SHP77 (cell line): ENCODE measurements at places on chromosomes 2 and 18.

GRCh38 chr2:96195410-96196066 lies 13.1 kb downstream of the STARD7 start:
- no peak for DNase-seq

DNA sequence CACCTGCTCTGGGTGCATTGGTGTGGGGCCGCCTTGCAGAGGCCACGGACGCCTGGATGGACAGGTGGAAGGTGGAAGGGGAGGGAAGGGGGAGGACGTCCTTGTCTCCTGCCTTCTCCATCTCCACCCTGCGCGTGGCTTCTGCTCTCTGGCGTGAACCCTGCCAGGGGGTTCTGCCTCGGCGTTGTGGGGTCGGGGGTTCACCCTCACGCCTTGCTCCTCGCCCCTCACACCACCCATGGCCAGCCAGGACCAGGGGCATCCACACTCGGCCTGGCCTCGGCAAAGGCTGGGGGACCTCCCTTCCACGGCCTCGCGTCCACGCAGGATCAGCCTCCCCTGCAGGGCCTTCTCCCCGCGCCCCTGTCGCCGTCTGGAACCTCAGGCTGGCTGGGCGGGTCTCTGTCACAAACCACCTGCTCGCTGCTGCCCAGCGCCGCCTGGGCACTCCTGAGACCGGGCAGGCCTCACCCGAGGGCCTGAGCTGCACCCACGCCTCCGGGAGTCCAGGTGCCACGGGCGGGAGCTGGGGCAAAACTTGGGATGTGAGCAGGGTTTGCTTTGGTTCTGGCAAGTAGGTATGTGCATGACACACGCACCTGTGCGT lies 655.9 kb downstream of the GALR1 start:
- DNase-seq: no peak

DNA sequence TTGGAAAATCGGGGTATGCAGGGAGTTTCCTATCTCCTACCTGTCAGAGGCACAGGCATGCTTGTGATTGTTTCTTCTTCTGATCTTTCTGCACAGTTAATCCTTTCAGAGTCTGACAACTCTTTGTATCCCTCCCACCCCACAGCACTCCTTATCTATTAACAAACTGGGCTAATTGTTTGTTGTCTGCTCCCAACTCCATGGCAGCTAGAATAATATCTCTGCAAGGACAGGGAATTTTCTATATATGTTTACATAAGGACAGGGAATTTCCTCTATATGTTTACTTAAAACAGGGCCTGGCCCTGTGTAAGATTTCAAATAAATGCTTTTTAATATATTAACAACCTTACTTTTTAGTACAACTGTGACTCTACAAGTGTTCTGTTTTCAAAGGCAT lies 36.0 kb upstream of the VRK2 start:
- DNase-seq: no peak

DNA sequence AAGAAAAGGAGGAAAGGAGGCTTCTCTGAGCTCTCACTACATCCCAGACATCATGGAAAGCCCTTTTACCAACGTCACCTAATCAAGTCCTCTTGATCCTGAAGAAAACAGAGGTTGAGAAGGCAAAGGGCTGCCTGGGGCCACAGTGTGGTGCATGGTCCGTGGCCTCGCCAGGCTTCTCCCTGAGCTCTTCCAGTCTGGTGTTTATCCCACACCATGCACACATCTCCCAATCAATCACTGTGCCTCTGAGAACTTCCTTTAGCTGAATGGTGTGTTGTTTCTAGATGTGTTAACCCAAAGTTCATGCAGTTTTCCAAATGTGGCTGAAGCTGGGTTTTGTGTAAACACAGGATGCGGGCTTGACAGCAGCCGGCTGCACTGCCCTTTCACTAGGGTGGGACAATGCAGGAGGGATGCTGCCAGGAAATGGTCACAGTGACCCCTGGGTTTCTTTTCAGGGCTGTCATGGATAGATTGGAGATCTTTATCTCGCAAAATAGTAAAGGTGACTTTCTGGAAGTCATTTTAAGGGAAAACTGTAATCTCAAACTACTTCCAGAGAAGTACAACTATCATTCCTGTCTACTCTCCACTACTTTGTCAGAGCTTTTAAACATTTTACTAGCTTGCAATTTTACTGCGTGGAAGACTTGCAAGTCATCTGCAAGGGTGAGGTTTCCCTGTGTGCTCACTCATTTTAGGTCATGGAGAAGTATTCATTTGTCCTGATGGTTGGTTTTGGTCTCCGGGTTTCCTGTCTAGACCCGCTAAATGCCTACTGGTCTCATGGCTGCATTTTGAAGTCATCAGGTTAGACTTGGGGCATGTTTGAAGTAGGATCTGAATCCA lies 54.6 kb downstream of the IL1R2 start:
- no peak for DNase-seq

DNA sequence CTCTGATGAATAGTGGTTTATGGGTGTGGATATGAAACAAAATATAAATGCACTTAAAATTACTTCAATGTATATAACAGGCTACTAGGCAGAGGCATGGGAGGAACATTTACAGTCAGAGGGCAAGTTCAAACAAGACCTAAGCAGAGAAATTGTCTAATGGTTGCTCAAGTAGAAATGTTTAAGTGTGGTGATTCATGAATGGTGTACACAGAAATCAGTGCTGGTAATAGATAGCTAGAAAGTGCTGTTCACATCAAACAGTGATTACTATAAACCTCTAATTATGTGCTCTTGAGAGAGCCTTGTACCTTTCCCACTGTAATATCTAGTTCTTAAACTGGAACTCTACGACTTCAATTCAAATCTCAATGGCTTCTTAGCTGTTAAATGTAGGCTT lies 485.1 kb downstream of the NRXN1 start:
- no peak for DNase-seq

- no peak for DNase-seq
These were observed 20.1 kb downstream of the SLC66A3 start for GRCh38 chr2:11175293-11175795.

- DNase-seq: no peak
These were observed 253.6 kb downstream of the NBAS start for GRCh38 chr2:15307526-15307925.

- no peak for DNase-seq
These were observed 16.0 kb upstream of the SERPINE2 start for GRCh38 chr2:224055101-224055500.

GRCh38 chr2:96822786-96823185 lies 6.7 kb downstream of the CNNM3 start:
- DNase-seq: no peak

- DNase-seq: no peak
These were observed 14.2 kb upstream of the NR4A2 start for GRCh38 chr2:156346731-156347130.

- DNase-seq: no peak
These were observed 92.5 kb downstream of the DGKD start for GRCh38 chr2:233446606-233447305.

DNA sequence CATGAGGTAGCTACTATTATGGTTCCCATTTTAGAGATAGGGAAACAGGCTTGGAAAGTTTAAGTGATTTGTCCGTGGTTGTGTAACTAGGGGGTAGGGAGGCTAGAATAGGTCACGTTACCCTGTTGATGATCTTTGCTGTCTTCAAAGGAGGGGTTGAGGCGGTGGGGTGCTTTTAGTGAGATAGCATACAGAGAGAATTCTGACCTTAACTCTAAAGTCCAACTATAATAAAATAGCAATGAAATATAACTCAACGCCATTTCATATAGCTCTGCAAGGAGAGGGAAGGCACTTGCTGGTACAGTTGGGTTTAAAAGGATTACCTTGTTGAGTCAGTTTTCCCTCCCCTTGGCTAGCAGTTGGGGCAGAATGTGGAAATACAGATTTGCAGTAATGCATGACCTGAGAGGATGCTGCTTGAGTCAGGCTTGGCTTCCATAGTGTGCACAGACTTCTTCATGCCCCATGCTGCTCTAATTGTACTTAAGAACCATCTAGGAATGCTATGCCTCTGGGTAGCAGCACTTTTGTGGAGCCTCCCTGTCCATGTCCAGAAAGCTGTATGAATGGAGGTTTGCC lies 143.9 kb downstream of the LTBP1 start:
- no peak for DNase-seq

GRCh38 chr18:7953095-7953958 lies 386.2 kb downstream of the PTPRM start:
- no peak for DNase-seq

- no peak for DNase-seq
These were observed 30.3 kb upstream of the TAF1B start for GRCh38 chr2:9812945-9813311.

DNA sequence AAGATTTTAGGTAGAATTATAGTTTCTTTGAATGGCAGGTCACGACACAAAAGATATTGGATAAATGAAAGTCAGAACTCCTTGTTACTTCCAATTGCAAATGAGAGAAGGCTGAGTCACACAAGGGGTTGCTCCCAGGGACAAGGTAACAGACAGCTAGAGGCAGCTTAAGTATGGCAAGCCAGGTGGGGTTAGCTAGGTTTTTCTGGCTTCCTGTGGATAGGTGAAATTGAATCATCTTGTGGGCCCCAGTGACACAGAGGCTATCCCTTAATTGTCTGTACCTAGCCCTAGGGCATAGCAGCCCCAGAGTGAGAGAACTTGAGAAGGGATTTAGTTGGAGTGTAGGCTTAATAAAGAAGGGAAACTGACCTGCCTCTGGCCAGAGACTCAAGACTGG lies 407.7 kb upstream of the SLC8A1 start:
- no peak for DNase-seq

GRCh38 chr2:241071677-241072111 lies 30.4 kb downstream of the MTERF4 start:
- no peak for DNase-seq

DNA sequence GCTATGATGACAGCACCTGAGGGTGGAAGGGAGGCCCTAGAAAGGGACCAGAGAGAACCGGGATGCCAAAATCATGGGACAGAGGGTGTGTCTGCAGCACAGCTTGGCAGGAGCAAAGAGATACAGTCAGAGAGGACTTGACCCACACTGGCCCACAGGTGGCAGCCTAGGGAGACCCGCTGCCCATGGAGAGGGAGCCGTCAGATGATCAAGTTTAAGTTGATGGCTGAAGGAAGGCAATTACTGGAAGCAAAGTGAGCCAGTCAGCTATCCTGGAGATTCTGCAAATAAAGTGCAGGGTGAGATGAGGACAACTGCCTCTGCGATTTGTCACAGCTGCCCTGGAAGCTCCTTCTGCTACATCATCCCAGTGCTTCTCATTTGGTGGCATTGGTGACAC lies 74.0 kb downstream of the CMPK2 start:
- peak; percentile 19 for DNase-seq

DNA sequence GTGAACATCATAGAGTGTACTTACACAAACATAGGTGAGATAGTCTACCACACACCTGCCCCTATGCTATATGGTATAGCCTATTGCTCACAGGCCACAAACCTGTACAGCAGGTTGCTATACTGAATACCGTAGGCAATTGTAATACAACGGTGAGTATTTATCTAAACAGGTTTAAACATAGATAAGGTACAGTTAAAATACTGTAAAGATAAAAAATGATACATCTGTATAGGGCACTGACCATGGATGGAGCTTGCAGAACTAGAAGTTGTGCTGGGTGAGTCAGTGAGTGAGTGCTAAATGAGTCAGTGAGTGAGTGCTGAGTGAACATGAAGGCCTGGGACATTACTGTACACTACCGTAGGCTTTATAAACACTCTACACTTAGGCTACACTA lies 267.0 kb upstream of the HS6ST1 start:
- DNase-seq: no peak

- DNase-seq: peak; percentile 51
These were observed 122.7 kb upstream of the NABP1 start for GRCh38 chr2:191555092-191555742.

- DNase-seq: no peak
These were observed 60.8 kb downstream of the HS1BP3 start for GRCh38 chr2:20589975-20590703.

DNA sequence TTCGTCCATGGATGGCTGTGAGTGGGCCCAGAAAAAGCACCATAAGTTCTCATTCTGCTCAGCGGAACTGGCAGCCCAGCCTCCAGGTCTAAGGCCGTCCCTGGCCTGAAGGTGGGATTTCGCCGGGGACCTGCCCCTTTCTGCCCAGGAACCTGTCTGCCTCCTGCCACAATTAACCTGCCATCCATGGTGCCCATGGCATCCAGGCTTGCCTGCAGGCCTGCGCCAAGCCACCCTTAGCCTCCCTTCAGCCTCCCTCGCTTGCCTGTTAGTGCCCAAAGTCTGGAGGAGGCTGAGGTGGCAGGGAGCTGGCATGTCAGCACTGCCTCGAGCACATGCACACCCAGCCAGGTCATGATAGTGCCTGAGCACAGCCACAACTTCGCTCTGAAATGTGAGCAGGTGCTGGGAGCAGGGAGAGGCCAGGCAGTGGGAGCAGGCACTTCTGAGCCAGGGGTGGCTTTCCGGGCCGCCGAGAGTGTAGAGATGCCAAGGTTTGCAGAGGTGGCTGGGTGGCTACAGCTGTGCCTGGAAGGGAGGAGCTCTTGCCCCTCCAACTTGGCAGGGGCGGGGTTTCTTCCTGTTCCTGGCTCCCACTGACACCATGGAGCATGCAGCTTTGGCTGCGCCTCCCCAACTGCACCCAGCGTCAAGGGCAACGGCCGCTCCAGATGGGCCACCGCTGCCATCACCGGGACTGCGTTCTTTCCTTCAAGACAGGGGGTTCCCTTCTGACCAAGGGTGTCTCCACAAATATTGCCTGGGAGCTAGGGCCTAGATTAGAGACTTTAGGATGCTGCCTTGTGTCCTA lies 648.9 kb upstream of the VRK2 start:
- no peak for DNase-seq

DNA sequence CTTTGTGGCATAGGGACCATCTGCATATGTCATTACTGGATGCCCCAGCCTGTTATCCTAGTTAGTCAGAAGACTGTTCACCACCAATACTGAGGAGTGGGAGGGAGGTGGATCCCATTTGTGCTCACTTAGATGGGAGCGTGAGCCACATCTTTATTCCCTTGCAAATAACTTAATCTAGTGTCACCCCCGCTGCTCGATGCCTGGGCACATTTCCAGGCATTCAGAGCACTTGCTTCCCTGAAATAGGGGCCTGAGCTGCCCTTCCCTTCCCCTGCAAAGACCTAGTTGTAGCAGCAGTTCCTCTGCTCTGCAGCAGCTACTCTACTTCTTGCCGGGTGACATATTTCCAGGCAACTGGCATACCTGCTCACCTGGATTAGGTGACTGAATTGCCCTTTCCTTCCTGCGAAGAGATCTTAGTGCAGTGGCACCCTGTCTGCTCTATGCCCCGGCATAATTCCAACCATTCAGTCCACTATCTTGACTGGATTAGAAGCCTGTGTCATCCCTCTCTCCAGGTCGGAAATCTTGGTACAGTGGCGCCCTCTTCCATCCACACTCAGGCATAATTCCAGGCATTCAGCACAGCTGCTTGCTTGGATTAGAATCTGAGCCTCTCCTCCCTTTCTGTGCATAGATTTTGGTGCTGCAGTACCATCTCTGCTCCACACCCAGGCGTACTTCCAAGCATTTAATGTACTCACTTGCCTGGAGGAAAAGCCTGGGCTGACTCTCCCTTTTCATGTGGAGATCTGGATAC lies 1389.1 kb upstream of the TMEFF2 start:
- DNase-seq: peak; percentile 13

- DNase-seq: no peak
These were observed 151.3 kb downstream of the NR4A2 start for GRCh38 chr2:156181208-156181607.
